ENCODE measurements at places on chromosomes 16 and 17.

DNA sequence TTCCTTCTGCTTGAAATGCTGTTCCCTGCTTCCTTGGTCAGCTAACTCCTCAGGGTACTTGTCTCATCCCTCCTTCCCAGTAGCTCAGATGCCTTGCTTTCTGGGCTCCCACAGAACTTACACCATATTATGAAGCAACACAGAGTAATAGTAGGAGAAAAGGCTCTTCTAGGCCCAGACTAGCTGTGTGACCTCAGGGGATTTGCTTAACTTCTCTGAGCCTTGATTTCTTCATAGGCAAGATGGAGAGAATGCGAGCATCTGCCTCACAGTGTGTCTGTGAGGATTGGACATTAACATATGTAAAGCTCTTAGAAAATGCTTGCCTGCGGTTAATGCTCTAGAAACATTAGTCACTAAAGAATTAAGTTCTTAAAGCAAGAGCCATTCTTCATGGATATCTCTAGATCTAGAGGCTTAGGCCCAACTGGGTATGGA, 22.3 kb upstream of the PECAM1 start:
- DNase-seq, result no peak

DNA sequence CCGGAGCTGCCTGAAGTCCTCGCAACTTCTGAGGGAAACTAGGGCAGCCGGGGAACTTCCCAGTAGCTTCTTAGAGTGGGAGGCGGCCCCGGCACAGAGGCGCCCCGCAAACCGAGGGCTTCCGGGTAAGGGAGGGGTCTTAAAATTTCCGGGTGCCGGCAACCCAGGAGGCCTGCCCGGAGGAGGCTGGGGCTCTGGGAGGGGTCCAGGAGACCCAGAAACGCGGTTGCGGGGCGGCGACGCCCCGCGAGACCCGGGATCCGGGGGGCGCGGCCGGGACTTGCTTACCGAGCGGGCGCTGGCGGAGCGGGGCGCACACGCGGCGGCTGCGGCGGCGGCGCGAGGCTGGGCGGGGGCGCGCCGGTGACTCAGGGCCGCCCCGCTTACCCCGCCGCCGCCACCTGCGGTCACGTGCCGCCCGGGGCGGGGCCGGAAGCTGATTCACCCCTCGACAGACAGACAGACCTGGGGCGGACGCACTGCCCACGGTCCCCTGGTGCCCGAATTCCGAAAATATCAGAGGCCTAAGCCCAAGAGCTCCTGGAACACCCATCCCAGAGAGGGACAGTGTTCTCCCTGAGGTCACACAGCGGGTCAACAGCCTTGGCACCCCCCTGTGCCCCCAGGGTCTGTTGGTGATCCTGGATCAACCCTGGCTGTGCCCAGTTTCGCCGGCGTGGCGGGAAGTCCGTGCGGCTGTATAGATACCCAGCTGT, at the start of gene FAM83G:
Gene FAM83G, minus strand, starts transcription at position 344 of the 716 bp plus-strand sequence. CDS start 723 bp downstream, outside the sequence.
- DNase-seq, result peak; percentile 81

GRCh38 chr16:73599351-73599750, 551.4 kb upstream of the ZFHX3 start:
- no peak for DNase-seq

GRCh38 chr17:330993-331701, 21.5 kb downstream of the RPH3AL start:
- no peak for DNase-seq

GRCh38 chr17:82722341-82723013, 6.0 kb downstream of the FN3KRP start:
- DNase-seq, result no peak

GRCh38 chr17:77811521-77811920, 147.0 kb upstream of the TNRC6C start:
- no peak for DNase-seq

DNA sequence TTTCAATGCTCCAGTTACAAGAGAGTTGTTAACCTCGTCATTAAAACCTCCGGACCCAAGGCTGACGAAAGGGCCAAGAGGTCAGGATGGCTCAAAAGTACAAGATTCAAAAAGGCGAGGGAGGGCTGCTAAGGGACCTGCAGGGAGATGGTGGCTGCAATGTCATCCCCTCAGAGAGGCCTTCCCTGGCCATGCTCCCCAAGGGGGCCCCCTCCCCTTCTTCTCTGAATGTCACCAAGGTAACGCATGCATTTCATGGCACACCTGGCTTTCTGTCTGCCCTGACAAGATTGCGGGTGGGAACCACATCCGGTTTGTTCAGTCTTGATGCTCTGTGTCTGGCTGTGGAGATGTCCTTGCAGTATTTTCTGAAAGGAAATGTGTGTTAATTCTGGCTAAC, 89.9 kb downstream of the C16orf78 start:
- DNase-seq, result peak; percentile 12

DNA sequence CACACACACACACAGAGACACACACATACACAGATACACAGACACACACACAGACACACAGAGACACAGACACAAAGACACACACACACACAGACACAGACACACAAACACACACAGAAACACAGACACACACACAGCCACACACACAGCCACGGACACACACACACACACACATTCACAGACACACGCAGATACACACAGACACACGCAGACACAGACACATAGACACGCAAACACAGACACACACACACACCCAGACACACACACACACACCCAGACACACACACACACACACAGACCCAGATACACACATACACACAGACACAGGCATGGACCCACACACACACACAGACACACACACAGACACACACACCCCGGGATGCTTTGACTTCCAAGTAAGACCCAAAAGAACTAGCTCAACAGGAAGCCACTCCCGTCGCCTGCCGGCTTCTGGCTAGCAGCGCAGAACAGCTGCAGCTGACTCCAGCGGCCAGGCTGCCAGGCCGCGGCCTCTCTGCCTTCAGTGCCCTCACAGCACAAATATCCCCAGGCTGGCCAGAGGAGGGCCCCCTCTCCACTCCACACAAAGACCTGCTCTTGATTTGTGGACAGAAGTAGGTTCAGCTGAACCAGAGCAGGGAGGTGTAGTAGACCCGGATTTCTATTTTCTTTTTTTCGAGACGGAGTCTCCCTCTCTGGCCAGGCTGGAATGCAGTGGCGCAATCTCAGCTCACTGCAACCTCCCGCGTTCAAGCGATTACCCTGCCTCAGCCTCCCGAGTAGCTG, 6.0 kb upstream of the CHRNE start:
- DNase-seq, result peak; percentile 46

GRCh38 chr17:5133311-5133710, 17.5 kb downstream of the USP6 start:
- no peak for DNase-seq

GRCh38 chr17:58153046-58153445, 4.9 kb downstream of the OR4D1 start:
- peak; percentile 4 for DNase-seq

DNA sequence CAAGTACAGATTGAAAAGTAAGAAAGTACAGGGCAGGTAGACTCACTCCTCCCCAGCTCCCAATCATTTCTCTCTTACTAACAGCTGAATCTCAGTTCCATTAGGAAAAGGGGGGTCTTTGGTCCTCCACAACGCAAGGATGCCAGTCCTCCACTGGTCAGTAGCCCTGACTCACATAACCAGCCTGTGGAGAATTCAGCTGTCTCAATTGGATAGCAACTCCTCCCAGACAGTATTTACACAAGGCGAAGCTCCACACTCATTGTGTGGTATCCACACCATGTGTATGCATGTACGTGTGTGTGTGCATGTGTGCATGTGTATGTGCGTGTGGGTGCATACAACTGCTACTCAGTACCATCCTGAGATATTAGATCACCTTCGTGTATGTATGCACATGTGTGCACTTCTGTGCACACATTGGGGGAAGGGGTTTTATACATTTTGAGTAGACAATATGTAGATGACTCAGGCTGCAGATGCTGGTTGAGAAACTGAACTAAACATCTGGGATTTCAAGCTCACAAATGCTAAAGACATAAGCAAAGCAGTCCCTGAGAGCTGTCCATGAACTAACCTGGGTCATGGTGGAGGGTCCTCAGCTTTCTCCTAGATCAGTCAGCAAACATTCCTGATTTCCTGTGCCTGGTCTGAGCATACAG, 240.1 kb downstream of the SLC39A11 start:
- no peak for DNase-seq

- DNase-seq, result no peak
These were observed 122.3 kb downstream of the PCTP start for GRCh38 chr17:55873017-55873758.

DNA sequence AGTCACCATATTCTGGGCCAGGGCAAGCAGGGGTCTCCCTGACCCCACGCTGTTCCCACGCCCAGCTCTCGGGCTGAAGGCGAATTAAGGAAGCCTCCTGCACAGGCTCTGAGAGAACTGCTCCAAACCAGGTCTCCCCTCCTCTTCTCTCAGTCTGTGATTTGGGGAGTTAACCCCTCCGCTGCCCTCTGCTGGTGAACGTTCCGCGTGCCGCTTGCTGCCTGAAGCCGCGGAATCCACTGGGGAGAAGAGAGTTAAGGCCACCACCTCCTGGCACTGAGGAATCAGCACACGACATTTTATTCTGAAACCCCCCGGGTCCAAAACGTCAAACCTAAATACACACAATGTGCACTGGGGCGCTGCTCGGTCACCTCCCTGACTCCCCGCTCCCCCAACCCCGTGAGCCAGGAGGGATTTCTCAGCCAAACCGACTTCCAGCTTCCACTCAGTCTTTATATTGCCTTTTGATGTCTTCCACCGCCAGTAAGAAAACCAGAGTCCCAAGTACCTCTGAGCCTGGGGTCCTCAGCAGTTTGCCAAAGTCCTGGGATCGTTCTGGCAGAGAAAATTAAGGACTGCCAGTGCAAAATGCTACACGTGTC, 54.4 kb upstream of the RCVRN start:
- no peak for DNase-seq

DNA sequence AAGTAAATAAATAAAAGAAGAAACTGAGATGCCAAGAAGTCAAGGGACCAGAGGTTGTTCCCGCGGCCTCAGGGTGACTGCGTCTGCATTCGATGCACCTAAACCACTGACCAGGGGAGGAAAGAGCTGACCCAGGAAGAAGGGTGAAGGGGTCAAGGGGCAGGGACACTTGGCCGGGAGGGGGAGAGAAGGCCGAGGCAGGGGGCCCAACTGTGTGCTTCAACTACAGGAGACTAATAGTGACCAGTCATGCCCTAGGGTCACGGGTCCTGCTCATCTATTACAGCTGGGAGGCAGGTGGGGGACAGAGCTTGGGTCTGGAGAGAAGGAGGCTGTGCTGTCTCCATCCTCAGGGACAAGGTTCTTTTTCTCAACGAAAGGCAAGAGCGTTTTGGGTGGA, 44.8 kb downstream of the TIMM22 start:
- DNase-seq, result no peak

DNA sequence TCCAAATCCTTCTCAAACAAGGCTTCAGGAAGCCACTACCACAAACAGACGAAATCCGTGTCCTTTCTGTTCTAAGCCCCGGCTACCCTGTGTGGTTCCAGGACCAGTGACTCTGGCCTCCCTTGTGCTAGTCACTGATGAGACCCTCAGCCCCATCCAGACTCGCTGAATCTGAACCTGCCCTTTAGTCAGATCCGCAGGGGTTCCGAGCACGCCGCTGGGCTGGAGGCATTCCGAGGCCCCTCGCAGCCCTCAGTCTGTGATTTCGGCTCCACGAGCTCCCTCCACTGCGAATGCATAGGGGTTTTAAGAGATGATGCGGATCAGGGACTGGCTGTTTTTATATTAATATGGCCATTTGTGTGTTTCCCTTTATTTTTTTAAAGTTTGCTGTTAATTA, 292.7 kb downstream of the IRF8 start:
- no peak for DNase-seq

- DNase-seq, result no peak
These were observed 10.7 kb upstream of the KRT28 start for GRCh38 chr17:40810494-40810893.

GRCh38 chr17:27338536-27338985, 44.6 kb downstream of the WSB1 start:
- no peak for DNase-seq

GRCh38 chr17:379531-380465, 27.2 kb upstream of the RPH3AL start:
- no peak for DNase-seq

DNA sequence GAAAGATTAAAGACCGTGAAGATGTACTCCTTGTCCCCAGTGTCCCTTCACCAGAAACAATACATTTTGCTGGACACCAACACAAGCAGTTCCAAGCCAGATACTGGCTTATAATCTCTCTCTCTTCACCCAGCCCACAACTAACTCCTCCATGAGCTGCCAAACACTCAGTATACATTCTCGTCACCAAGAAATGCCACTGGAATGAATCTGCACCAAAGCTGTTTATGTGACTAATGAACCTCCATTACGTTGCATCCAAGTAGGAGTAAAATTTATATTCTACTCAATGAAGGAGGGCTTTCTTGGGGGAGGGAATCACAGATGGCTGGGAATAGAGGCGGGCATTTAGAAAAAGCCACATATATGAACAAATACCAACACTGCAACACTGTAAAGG, 20.9 kb upstream of the SOX9 start:
- no peak for DNase-seq

DNA sequence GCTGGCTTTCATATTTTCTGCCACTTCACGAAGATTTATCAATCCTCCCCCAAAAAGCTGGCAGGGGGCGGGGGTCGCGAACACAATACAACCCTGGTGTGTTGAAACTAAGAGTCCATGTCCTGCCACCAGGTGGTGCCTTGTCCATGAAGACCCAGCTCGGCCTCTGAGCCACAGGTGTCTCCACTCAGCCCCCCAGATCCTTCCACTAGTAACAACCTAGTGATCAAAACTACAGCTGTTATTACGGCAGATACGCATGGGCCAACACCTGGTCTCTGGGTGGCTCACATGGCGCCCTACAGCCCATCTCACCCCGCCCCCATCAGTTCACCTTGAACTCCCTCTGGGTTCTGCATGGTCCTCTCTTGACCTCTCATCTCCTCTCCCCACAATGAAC, 27.7 kb downstream of the USP7 start:
- DNase-seq, result no peak

- DNase-seq, result no peak
These were observed 186.2 kb upstream of the WSCD1 start for GRCh38 chr17:5883775-5884665.

DNA sequence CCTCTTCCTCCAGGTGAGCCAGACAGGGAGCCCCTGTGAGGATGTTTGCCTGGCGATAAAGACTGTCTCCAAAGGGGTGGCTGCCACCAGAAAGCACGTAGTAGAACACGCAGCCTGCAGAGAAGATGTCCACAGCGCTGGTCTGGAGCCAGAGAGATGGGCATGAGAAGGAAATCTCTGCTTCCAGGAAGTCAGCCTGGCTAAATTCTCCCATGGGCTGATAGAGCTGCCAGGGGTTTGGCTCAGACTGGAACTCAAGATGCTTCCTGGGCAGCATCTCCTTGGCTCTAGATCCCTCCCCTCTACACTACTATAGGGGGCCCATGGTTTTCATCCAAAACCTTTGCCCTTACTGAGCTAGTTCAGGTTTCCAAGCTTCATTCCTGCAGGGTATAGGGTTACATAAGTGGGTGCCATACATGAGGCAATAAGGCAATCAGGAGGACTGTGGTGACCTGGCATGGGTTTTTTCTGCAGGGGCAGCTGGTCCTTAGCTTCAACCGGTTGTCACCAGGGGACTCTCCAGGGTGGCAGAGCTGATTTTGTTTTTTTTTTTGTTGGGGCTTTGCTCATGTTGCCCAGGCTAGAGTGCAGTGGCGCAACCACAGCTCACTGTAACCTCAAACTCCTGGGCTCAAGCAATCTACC, 13.6 kb downstream of the PLK1 start:
- DNase-seq, result no peak

All from stimulated activated CD8-positive, alpha-beta memory T cell treated with anti-CD3 and anti-CD28 coated beads, Interleukin-15, amount 100 ng/mL, for 4 hours (primary cell).